ENCODE measurements at places on chromosomes 1 and 21. TPM values are rescaled to one million over a fixed set of nuclear protein-coding genes. Genes with fewer than 3 reads are reported as not detected.

DNA sequence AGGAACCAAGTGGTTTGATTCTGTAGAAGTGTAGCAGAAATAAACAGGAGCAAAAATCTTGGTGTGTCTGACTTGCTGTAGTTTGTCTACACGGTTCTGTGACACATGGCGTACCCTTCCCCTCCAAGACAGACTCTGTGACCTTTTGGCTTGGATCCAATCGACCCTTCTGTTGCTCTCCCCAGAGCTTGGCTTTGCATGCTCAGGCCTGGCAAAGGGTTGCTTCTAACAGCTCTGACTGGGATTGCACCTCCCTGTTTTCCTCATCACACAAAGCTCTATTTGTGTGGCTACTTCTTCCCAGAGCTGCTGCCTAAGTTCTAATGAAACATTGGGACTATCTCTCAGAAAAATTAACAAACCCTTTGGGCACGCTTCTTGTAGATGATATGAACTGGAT, 24.0 kb downstream of the NGF start:
- no peak for DNase-seq

DNA sequence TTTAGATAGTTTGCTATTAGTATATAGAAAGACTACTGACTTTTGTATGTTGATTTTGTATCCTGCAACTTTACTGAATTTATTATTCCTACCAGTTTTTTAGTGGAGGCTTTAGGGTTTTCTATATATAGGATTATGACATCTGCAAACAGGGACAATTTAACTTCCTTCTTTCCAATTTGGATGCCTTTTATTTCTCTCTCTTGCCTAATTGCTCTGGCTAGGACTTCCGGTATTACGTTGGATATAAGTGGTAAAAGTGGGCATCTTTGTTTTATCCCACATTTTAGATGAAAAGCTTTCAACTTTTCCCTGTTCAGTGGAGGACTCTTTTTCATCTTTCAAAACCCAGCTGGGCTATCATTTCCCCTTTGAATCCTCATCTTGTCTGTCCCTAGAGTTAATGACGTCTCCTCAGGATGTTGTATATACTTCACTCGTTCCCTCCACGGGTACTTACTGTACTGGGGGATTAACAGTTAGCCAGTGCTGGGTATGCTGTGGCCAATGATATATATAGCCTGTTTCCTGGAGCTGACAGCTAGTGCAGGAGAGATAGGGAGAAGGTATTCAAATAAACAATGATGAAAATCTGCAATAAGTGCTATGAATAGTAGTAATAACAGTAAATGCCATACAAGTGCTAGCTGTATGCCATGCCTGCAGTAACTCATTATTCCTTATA, 9.8 kb downstream of the ACOT11 start:
- no peak for DNase-seq

DNA sequence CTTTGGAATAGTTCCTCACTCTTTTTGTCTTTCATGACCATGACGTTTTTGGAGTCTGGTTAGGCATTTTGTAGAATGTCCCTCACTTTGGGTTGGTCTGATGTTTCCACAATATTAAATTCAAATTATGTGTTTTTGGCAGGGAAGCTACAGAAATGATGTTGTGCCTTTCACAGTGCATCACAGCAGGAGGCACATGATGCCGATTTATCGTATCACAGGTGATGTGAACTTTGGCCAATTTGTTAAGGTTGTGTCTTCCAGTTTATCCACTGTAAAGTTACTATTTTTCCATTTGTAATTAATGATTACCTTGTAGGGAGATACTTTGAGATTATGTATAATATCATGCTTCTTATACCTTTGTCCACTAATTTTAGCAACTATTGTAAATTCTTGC, 114.3 kb downstream of the FGGY start:
- no peak for DNase-seq

GRCh38 chr21:45555251-45555556, 13.0 kb upstream of the SLC19A1 start:
- DNase-seq = no peak

- DNase-seq = no peak
These were observed 5.4 kb downstream of the PLA2G5 start for GRCh38 chr1:20075345-20075744.

DNA sequence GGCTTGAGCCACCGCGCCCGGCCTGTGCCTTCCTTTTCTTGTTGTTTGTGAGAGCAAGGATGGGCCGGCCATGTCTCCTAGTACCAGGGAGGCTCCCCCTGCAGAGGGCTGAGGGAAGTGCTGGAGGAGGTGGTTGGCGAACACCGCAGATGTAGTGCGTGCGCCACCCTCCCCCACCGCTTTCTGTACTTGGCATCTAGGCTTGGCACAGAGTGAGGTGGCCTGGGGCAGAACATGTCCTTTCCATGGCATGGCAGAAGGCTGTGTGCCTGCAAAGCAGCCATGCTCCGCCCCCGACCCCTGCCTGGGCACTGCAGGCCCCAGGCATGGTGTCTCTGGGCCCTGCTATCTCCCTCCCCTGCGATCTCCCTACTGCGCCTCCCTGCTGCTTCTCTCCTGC, 30.7 kb downstream of the ALPL start:
- DNase-seq = no peak

DNA sequence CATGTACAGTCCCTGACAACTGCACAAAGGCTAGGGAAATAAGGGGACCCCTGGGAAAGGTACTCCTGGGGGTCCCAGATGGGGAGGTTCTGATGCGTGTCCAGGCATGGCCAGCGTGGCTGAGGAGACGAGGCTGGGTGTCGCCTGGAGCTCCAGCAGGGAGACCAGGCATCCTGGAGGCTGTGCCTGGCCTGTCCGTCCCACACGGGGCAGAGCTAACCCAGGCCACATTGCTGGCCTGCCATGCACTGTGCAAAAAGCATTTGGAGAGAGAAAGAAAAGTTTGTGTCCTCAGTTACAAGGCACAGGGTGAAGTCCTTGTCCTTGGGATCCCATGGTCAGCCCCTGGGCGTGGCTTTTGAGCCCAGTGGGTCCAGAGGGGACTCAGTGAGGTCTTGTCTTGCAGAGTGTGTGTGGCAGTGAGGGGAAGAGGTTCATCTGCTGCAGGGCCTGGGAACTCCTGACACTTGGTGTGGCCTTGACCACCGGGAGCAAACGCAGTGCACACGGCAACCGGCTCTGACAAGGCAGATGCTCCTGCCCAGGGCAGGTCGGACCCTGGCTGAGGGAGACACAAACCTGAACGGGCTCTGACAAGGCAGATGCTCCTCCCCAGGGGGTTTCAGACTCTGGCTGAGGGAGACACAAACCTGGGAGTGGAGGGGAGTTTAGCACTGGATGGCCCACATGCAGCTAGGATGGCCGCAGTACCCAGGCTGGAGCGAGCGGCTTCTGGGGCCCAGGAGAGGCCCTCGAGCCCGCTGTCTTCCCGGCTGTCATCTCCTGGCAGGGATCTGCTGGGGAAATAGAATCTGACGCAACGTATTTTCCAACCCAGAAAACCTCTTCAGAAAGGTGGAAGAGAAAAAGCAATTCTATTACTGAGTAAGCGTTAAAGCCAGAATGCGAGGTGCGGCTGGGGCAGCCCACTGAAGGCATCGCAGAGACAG, 37.3 kb upstream of the COL18A1 start:
- no peak for DNase-seq

- DNase-seq = no peak
These were observed 36.7 kb upstream of the APOBEC4 start for GRCh38 chr1:183689762-183690204.

- no peak for DNase-seq
These were observed 56.6 kb downstream of the ADSS2 start for GRCh38 chr1:244394826-244395765.

DNA sequence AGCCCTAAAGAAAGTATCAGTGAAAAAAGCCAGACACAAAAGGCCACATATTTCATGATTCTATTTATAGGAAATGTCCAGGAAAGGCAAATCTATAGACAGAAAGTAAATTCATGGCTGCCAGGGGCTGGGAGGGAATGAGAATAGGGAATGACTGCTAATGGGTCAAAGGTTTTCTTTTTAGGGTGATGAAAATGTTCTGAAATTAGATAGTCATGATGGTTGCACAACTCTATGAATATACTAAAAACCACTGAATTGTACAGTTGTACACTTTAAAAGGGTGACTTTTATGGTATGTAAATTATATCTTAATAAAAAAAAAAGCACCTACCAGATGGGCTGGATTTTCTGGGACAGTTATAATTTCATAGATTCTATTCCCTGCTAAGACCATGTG, 114.8 kb downstream of the CNIH3 start:
- no peak for DNase-seq

DNA sequence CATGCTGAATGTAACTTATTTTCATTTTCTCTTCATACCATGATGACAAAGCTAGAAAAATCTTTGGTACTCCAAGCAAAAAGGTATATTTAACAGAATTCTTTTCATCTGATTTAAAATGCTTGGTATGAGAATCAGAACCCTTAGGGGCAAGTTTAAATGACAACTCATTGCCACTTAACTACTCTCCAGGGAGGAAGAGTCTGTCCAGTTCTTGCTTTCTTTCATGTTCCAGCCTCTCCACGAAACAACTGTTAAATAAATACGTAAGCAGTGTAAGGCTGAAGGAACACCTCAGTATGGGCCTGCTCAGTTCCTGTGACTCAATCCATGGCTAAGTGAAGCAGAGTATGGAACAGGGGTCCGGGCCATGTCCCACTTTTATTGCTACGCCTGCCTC, 1.6 kb downstream of the LCE2A start:
- DNase-seq = no peak

- no peak for DNase-seq
These were observed 132.7 kb upstream of the RUNX3 start for GRCh38 chr1:25062621-25063255.

Gene OR2M5
- polyA plus RNA-seq = not detected

Gene AK2
- polyA plus RNA-seq = 187 TPM

Gene PEAR1
- polyA plus RNA-seq = 21.0 TPM

Gene IL20
- polyA plus RNA-seq = not detected

Gene NBPF4
- polyA plus RNA-seq = not detected
